ENCODE measurements at places on chromosomes 7 and 10.

- DNase-seq = no peak
Measured at GRCh38 chr10:96712662-96713271, 7.5 kb downstream of the PIK3AP1 start.

- no peak for DNase-seq
Measured at GRCh38 chr7:23532490-23533237, 883 bp upstream of the TRA2A start.

DNA sequence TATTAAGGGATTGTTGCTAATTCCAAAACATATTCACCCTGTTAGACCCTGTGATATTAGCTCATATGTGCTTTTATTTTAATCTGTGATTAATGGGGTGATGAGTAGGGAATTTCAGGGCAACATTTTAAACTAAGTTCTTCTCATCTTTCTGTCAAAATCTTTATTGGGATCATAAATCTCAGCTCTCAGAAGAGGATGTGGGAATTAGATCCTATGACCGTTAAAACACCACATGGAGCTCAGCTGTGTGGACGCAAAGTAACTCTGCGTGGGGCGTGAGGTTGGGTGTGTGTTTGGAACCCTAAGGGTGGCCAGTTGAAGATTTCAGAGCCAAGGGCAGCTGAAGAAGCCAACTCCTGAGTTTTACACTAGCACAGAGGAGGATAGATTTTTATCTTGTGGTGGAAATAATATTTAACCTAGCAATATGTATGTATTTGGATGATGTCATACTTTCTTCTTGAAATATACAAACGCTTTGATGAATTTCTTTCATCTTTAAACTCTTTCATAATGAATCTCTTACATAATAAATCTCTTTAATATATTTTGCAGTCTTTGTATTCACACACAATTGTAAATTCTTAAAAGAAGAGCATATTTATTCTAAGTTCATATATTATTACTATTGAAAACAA is 64.4 kb downstream of the EPDR1 start:
- no peak for DNase-seq

DNA sequence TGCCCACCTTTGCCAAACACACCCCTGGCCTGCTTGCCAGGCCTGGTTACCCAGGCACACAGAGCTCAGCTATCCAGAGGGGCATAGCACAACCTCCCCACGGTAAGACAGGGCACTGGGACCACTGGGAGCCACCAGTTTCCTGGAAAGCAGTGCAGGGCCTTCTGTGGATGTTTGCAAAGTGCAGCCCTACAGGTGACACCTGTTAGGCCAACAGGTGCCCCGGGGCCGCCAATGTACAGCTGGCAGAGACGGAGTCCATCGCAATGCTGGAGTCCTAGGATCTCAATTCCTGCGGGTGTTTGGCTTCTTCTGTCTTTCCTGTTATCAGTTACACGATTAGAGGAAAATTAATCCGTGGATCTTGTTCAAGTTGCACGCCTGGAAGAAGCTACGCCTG is 94.9 kb downstream of the NPTX2 start:
- peak; percentile 31 for DNase-seq

GRCh38 chr10:99115703-99116102 is 119.9 kb downstream of the HPSE2 start:
- DNase-seq = no peak
